ENCODE measurements at places on chromosomes 2 and 18.

- DNase-seq = no peak
Measured at GRCh38 chr2:238379096-238379810, 47.5 kb upstream of the ASB1 start.

DNA sequence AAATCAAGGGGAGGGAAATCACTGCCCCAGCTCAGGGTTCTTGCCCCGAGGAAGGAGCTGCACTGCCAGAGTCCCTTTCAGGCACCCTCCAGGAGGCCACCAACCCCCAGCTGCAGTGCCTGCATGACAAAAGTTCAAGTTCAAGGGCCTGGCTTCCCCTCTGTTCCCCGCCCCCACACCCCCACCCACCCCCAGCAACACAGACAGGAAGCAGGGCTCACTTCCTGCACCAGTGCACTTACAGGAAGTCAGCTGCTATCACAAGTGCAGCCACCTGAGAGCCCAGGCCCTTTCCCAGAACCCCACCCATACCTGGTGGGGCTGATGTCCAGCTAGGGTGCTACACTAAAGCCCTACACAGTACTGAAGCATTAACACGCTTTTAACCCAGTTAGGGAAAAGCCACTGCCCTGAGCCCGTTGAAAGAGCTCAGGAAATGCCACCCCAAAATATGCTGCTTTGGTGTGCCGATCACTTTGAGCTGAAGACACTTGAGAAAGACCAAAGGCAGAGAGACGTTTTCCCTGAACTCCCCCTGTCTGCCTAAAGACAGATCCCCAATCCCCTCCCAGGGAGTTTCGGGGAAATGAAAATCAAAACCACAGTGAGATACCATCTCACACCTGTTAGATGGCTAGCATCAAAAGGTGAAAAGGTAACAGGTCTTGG, 109.9 kb upstream of the CAB39 start:
- DNase-seq = no peak

DNA sequence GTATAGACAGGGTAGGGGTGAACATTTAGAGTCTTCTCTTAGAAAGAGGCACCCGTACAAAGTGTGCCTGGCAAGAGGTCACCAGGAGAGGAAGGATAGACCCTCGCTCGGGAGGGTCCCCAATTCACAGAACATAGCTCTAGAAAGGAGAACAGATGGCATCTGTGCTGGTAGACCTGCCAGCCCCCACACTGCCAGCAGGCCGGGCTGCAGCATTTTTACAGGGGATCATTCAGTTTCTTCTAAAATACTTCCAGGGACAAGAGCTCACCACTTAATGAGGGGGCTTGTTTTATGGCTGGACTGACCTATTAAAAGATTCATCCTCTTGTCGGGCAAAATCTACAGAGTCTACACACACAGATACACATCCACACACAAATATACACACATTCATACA, 149.9 kb downstream of the SEPTIN10 start:
- DNase-seq = no peak

- DNase-seq = no peak
Measured at GRCh38 chr2:65678779-65679391, 246.5 kb upstream of the SPRED2 start.

DNA sequence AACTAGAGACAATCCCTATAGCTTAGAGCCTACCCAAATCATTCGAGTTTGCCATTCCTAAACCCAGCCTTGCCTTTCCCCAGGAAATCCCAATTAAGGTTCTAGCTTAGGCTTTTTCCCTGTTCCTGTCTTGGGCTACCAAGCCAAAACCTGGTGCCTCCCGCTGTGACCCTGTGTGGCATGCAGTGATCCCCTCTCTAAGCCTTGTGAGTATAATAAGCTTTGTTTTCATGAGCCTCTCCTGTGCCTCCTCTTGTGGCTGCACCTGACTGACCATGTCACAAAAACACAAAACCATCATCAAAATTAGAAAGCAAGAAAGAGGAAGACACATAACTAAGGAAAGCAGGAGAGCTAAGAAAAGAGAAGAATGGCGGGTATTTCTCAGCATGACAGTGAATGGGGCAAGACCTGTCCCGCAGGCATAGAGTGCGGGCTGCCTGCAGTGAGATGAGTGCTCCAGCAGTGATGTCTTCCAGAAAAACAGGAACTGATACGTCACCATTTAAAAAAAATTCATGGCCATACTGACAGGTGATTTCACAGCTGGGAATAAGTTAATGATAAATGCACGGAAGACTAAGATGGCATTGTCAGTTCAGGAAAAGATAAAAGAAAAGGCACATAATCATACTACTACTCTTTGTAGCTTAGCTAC, 9.2 kb upstream of the PAIP2B start:
- DNase-seq = no peak

DNA sequence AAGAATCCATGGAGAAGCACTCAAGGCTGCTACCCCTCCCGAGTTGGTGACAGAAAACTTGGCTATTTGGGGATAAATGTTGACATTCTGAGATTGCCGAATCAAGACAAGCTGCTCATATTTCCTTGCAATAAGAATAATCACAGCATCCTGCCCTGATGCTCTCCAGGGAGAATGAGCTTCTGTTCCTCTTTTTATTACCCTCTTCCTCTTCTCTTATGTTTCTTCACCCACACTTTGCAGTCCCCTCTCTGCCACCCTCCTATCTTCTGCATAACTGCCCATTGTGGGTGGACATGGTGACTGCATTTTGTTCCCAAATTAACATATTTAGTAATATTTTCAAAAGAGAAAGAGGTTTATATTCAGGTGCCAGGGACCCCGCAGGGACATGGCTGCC, 11.9 kb upstream of the MSGN1 start:
- no peak for DNase-seq

- no peak for DNase-seq
Measured at GRCh38 chr18:48514786-48515185, 24.0 kb upstream of the CTIF start.

DNA sequence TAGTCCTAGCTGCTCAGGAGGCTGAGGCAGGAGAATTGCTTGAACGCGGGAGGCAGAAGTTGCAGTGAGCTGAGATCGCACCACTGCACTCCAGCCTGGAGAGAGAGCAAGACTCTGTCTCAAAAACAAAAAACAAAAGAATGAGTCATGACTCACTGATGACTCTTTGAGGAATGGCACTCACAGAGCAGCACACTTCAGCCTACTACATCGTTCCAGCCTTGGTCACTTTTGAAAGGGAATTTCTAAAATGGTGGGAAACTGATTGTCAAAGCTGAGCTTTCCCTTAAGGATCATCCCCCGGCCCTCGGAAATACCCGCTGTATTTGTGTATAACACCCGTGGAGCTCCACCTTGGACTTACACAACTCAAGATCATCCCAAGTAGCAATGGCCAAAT, 217.3 kb upstream of the HS6ST1 start:
- DNase-seq = no peak

DNA sequence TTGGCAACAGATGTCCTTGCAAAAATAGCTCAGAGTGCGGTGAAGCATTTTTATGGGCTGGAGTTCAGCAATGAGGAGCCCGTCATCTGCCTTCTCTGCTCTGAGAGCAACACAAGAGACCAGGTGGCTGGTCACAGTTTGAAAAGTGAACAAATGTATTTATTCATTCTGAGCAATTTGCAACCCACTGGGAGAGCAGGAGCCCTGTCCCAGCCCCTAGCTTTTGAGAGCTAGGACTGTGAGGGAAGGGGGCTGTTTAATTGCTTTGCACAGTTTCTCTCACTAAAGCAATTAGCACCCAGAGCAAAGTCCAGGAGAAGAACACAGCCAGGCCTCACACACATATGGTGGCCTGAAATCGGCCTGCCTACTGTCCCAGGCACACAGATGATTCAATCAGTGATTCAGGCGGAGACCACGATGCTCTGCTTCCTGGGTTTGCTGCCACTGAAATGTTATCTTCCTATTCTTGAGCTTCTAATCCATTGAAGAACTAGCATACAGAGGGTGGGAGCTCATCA, 646.1 kb upstream of the ACVR2A start:
- no peak for DNase-seq

GRCh38 chr2:120798567-120799247, 63.0 kb downstream of the GLI2 start:
- DNase-seq = no peak

- DNase-seq = no peak
Measured at GRCh38 chr2:238376884-238377391, 49.8 kb upstream of the ASB1 start.

- DNase-seq = no peak
Measured at GRCh38 chr2:111227716-111228141, 107.0 kb downstream of the BCL2L11 start.

DNA sequence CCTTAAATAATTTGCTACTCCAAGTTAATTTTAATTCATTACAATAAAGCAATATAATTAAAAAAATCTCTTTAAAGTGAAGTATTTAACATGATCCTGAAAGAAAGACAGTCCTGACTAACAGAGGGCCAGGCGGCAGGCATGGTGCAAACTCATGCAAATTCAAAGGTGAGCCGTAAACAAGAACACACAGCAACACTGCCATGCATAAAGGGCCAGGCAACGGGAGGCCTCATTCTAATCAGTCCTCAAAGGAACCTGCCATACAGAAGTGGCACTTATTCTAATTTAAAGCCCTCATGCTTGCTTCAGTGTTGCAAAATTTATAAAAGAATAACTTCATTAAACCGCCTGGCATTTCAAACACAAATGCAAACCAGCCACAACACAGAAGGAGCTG, 277.0 kb downstream of the ZNF521 start:
- no peak for DNase-seq

- DNase-seq = no peak
Measured at GRCh38 chr2:34875091-34875745, 1276.1 kb upstream of the FAM98A start.

- no peak for DNase-seq
Measured at GRCh38 chr18:78304192-78305164, 675.1 kb upstream of the SALL3 start.

DNA sequence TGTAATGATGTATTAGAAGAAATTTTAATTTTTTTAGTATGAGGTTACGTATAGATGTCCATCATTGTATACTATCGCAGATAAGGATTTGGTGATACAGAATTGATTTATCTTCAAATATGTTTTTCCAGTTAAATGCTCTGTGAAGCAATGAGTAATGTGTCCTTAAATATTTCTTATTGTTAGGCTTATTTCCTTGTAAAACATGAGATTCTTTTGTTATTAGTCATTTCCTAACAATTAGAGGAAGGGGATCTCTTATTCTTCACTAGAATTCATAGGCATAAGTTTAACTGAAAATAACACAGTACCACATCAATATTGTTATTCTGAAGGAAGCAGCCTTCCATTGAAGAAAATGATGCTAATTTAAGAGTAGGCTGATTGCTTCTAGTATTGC, 15.5 kb upstream of the OTX1 start:
- no peak for DNase-seq

- no peak for DNase-seq
Measured at GRCh38 chr2:130307850-130308249, 34.8 kb upstream of the IMP4 start.

GRCh38 chr18:73381016-73381698, 513.4 kb upstream of the NETO1 start:
- no peak for DNase-seq

- no peak for DNase-seq
Measured at GRCh38 chr18:75162467-75162866, 46.5 kb downstream of the PTGR3 start.
